ENCODE measurements at places on chromosomes 12 and 14. TPM values are rescaled to one million over a fixed set of nuclear protein-coding genes. Genes with fewer than 3 reads are reported as not detected.

DNA sequence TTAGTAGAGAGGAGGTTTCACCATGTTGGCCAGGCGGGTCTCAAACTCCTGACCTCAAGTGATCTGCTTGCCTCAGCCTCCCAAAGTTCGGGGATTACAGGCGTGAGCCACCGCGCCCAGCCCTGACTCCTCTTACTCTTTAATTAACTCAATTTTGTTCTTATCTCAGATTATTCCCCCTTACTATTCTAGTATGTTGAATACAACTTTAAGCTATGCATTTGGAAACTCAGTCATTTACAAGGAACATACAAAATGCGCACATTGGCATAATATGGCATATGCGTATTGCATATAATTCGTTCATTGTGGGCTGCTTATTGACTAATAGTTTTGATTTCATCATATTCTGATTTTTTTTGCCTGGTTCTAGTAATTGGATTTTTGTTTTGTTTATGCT, 10.8 kb upstream of the CD163 start:
- DNase-seq, result no peak

DNA sequence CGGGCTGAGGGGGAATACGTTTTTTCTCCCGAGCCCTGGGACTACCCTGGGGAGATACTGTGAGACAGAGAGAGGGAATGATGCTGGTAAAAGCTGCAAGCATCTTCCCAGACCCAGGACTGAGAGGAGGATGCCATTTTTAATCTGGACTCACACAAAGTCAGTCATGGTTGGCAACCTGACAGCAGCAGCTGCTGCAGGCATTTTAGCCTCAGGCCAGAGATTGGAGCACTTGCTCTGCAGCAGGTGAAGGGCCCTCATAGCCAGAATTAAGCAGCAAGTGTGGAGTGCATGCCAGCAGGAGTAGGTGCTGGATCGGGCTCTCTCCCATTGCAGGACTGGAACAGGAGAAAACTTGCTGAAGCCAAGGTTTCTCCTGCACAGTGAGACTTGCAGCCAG, 361.1 kb upstream of the CLEC14A start:
- DNase-seq, result no peak

- no peak for DNase-seq
These were observed 142.5 kb downstream of the MSRB3 start for GRCh38 chr12:65420941-65421340.

The PZP gene
- not detected for total RNA-seq

GRCh38 chr12:91513313-91513712, 330.7 kb upstream of the DCN start:
- DNase-seq, result no peak

GRCh38 chr12:101678081-101678480, 19.4 kb upstream of the CHPT1 start:
- no peak for DNase-seq

The IL26 gene
- not detected for total RNA-seq

GRCh38 chr14:28652782-28653181, 113.8 kb upstream of the FOXG1 start:
- DNase-seq, result no peak

DNA sequence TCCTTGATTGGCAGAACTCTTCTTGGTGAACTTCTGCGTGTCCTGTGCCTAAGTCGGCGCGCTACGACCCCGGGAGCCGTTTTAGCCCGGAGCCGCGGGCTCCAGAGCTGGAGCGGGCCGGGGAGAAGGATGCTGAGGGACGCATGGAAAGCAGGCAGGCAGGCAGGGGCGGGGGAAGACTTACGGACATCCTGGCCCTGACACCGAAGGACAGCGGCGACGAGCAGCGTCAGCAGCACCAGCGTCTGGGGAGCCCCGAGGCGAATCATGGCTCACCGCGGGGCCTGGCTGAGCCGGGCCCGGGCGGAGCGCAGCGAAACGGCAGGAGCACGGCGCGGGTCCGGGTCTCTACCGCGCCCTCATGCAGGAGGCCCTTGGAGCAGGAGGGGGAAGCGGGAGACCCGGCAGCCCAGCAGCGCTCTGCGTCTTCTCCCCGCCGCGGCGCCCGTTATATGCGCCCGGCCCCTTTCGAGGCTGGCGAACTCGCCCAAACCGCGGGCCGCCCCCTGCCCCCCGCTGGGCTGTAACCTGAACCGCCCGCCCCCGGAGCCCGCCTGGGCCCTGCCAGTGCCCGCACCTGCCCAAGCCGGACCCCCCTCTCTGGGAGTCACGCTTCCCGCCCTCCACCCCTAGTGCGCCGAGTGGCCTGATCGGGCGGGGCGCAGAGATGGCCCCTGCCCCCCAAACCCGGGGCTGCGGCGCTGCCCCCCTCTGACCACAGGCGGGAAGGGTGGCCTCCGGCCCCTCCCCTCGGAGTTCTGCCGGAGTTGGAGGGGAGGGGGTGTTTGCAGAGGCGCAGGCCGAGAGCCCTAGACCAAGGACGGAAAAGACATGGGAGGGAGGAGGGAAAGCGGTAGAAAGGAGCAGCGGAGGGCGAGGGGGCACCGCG, at the start of gene COL2A1:
COL2A1 (minus strand) TSS at position 424 of the 889 bp plus-strand sequence; CDS start at position 269, 155 bp downstream.
- DNase-seq, result no peak

- no peak for DNase-seq
These were observed 16.1 kb downstream of the TAMALIN start for GRCh38 chr12:52022841-52023181.

DNA sequence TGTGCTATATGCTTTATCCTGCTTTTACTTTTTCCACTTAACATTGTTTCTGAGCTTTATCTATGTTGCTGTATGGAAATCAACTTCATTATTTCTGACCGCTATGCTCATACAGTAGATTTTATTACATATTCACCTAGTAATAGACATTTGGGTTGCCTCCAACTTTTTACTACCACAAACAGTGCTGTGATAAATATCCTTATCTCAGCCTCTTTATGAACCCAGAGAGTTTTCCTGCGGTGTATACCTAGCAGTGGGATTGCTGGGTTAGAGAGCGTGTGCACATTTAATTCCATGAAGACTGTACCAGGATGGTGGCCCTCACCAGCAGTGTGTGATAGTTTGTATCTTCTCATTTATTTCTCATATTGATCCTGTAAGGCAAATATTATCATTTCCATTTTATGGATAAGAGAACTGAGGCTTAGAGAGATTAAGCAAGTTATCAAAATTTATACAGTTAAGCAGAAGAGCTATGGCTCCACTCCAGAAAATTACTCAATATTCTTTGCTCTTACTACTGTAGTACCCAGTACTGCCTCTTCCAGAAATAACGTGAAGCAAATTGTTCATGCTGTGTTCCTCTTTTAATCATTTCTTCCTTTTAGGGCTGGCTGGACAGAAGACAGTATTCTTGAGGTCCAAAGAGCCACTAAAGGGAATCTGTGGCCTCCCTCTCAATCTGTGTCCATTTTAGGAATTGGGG, 26.3 kb upstream of the CISTR start:
- DNase-seq, result no peak

GRCh38 chr12:95784915-95785314, 5.6 kb downstream of the NTN4 start:
- DNase-seq, result no peak

GRCh38 chr12:52581481-52581880, 7.8 kb upstream of the KRT74 start:
- DNase-seq, result no peak

DNA sequence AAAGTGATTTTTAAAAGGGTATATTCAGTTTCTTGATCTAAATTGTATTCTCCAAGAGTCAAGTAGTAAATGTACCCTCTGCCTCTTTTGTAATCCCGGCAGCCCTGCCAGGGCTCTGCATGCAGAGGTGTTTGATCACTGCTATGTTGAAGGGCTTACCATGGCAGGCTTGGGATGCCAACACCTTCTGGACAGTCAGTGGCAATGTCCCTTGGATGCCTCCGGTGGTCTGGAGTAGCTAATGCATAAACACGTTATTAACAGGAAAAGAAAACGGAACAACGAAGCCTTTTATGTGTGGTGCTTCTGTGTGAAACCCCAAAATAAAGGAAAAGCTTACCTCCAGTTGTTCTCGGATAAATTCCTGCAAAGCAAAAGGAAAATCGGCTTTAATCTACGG, 19.9 kb downstream of the EIF2B2 start:
- no peak for DNase-seq

The KLRC3 gene
- 1.6 TPM for total RNA-seq

The ANO2 gene
- total RNA-seq, result not detected

- DNase-seq, result no peak
These were observed 241.0 kb downstream of the TMEM117 start for GRCh38 chr12:44076871-44077270.

DNA sequence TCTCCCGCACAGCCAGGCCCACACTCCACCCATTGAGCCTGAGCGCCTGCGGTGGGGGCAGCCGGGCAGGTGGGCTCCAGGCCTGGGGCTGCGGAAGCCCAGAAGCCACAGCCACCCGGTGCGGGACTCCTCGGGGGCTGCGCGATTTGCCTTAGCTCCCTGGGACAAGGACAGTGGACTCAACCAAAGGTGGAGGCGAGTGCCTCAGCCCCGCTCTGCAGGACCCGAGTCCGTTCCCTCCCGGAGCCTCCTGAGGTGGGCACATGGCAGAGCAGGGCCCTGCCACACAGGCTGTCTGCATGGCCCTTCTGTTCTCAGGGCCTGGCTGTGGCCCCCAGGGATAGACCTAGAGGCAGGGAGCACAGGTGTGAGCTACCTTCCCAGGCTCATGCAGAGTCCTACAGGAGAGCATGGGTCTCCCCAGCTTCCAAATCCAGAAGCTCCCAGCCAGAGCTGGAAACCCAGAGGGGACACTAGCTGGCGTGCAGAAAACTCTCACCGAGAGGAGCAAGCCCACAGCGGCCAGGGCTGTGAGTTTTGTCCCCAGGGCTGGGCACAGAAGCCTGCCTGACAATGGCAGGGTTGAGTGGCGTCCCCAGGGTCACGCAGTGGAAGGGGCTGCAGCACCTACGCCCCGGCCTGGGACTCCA, 22.2 kb upstream of the LRTM2 start:
- DNase-seq, result no peak

DNA sequence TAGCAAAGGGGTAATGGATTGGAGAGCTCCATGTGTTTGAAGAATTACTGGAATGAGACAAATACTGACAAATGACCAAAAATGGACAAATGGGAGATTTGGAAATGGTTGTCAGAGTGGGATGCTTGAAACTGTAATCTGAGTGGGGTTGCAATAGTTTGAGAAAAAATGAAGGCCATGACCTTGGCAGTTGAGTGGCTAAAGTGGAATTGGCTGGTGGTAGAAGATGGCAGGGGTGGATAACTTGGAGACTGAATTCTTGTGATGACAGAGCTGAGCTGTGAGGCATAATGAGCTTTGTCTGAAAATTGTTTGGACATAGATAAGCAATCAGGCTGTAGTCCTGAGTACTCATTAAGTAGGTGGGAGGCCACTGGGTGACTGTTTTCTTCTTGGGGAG, 222.5 kb upstream of the PRICKLE1 start:
- no peak for DNase-seq

DNA sequence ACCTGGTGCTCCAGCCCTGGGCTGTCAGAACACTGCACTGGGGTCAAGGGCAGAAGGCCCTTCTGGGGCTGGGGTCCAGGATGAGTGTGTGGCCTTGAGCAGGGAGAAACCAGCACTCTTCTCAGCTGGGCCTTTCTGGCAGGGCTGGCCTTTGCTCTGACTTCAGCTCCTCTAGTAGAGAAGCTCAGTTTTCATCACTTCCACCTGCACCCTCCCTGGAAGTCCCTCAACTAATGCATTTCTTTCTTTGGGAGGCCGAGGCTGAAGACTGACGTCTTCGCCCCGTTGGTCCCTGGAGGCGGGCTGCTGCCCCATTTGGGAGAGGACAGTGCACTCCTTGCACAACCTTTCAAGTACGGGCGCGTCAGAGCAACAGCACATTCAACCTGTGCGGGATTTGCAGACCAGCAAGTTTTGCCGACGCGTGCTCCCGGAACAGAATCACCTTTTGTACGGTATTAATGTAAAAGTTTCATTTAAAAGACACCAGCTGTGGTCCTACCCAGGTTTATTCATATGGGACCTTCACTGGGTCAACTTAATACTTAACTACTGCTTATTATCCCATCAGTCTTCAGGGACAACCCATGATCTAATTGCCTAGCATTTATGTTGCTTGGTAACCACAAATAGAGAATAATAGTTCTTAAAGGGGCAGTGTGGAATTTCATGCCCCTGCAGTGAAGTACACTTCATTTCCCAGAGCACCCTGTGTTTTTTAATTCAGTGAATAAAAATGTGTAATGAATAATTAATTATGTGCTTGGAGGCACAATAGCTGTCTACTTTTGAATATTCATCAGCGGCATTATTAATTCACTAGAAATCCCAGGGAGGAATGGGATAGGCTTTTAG, 134.8 kb upstream of the VRK1 start:
- DNase-seq, result no peak

DNA sequence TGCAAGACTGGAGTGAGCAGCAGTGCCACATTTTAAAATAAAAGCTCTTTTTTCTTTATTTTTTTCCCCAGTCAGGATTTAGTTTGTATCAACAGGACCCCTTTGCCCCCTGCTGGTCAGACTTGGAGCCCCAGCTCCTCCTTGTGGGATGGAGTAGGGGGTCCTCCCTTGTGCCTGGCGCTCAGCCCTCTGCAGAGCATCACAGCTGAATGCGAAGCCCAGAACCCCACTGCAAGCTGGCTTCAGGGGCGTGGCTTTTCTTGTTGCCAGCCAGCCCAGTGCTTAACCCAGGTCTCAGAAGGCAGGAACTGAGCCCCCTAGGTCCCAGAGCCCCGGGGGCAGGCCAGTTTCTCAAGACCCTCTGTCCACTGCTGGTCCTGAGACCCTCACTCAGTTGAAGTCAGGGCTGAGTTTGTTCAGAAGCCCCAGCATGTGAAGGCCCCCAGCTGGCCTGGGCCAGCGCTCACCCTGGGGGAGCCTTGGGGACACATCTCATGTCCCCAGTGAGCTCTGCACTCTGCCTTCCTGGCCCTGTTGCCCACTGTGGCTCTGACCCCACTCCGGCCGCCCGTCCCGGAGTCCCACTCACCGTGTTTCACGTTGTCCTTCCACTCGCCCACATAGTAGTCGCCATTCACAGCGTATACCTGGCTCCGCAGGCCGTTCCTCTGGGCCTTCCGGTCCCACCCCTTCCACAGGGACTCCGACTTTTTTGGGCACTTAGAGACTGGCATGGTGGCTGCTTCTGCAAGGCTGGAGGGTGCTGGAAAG, 519 bp downstream of the MORN3 start:
- DNase-seq, result peak; percentile 30

- no peak for DNase-seq
These were observed 23.8 kb upstream of the LTBP2 start for GRCh38 chr14:74635847-74636246.

GRCh38 chr12:2552000-2552756, 242.6 kb upstream of the FKBP4 start:
- no peak for DNase-seq

DNA sequence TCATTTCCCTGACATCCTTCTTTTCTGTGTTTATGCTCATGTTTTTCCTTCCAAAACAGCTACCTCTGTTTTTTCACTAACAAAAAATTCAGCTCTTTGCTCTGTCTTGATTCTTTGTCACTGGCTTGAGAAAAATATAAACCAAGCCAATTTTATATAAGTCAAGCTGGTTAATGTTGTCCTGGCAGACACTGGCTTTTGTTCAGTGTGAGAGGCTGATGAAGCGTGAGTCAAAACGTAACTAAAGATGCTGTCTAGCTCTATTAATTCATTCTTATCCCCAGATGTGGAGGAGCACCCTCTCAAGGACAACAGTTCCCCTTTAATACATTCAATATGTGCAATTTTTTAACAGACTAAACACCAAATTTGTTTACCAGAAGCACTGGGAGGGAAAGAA, 15.8 kb downstream of the TSPAN8 start:
- no peak for DNase-seq
